ENCODE measurements at places on chromosomes 16 and 17.

DNA sequence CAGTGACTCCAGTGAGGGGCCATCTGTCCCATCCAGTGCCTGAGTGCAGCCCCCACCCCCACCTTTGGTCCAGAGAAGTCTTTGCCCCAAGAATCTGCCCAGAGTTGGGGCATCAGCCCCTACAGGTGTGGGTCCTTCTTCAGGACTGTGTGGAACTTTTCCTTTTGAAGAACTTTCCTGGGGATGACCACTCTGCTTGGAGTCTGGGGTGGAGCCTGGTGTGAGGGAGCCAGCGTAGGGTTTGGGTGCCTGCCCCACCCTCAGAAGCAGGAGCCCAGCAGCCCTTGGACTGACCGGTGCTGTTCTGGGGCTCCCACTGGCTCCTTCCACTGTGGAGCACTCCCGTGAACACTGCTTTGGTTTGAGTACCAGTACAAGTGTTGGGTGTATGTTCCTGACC lies 19.3 kb downstream of the MPRIP start:
- no peak for DNase-seq

DNA sequence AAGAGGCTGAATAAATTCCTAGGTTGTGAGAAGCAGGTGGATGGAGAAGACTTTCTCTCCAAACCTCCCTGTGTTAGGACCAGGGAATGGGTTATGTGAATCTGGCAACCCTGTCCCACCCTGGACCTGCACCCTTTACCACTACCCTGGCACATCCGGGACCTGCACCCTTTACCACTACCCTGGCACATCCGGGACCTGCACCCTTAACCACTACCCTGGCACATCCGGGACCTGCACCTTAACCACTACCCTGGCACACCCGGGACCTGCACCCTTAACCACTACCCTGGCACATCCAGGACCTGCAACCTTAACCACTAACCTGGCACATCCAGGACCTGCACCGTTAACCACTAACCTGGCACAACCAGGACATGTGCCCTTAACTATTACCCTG lies 207.0 kb upstream of the CACNG3 start:
- DNase-seq = no peak

DNA sequence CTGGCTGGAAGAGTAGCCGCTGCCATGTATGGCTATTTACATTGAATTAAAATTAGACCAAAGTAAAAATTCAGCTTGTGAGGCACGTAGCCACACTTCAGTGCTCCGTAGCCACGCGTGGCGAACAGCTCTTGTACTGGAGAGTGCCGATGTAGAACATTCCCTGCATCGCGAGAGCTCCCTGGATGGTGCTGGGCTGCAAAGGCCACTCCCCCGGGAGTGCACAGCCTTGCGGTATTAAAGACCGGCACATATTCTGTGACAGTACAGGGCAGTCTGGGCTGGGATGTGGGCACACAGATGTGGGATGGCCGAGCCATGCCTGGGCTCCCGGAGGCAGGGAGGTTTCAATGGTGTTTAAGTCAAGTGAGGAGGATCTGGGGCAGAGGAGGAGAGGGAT lies 102.2 kb downstream of the CMIP start:
- DNase-seq = no peak

DNA sequence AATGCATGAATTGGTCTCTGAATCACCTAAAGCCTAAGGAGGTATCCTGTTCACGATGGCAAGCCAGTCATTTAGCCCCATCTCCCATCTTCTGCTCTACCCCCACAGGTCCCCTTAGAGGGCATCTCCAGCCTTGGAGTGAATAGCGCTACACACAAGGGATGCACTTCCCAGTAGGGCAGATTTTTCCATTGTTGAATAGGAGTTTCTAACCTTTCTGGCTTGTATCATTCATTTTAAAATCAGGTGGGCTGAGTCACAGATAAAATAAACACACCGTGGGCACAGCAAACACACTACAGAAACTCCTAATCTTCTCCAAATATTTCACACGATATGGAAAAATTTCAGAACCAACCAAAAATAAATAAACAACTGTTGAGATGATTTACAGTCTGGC lies 201.2 kb upstream of the NOG start:
- DNase-seq = no peak

GRCh38 chr17:4900231-4901107 lies 1.1 kb downstream of the C17orf107 start:
- no peak for DNase-seq

- DNase-seq = no peak
Observed at GRCh38 chr17:1089915-1090314, 89.9 kb downstream of the ABR start.
